Stimulated activated CD4-positive, alpha-beta T cell treated with anti-CD3 and anti-CD28 coated beads, TNF-alpha, amount 100 ng/mL, for 24 hours (primary cell): ENCODE measurements at places on chromosomes 12 and 14.

DNA sequence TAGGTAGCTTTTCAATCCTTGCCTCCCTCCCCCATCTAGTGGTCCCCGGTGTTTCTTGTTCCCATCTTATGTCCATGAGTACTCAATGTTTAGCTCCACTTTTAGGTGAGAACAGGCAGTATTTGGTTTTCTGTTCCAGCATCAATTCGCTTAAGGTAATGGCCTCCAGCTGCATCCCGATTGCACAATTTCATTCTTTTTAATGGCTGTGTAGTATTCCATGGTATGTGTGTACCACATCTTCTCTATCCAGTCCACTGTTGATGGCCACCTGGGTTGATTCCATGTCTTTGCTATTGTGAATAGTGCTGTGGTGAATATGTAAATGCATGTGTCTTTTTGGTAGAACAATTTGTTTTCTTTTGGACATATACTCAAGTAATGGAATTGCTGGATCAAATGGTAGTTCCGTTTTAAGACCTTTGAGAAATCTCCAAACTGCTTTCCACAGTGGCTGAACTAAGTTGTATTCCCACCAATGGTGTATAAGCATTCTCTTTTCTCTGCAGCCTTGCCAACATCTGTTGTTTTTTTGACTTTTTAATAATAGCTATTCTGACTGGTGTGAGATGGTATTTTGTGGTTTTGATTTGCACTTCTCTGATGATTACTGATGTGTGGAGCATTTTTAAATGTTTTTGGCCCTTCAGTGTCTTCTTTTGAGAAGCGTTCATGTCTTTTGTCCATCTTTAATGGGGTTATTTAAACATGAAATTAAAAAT lies 34.2 kb upstream of the ASPG start:
- DNase-seq = no peak

DNA sequence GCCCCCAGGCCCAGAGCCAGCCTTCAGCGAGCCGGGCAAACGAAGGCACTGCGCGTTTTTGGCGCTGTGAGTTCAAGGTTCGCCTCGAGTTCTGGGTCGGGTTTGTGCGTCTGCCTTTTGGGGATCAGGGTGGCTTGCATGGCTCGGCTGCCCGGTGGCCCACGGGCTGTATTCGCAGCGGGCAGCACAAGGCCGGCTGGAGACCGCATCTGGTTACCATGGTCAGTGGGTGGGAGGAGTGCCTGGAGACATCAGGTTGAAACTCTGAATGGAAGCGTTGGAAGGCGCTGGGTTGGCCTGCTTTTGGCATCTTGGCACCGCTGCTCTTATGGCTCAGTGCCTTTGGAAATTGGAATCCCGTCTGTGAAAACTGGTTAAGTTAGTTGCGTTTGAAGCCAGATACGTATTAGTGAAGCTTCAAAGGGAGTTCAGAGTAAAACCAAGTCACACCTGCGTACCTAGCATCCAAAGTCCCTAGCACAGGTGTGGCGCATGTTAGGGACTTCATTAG lies 50.9 kb downstream of the SNAPC1 start:
- DNase-seq = no peak

GRCh38 chr14:21024585-21025370 lies at the start of gene NDRG2:
TSS of gene NDRG2 (minus strand) at chr14:21025061. CDS start at chr14:21023315, 1,746 bp downstream.
- peak; percentile 40 for DNase-seq

- DNase-seq = no peak
These were observed 133.4 kb downstream of the KCNA5 start for GRCh38 chr12:5177096-5177495.

DNA sequence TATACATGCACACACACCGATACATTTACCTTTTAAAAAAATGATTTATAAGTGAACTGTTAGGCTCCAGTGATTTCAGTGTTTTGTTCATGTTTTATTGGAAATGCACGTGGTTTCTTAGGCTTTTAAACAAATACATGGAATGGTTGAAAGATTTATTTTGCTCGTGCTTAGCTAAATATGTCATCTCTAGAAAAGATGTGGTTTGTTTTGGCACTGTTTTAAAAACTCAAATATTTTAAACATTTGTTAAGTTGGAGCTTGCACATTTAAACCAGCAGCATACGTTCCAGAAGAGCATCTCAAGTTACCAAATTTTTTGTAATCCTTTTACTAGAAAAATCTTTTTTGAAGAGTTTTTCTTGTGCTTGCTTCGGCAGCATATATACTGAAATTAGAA lies 44.5 kb downstream of the FOXA1 start:
- no peak for DNase-seq

DNA sequence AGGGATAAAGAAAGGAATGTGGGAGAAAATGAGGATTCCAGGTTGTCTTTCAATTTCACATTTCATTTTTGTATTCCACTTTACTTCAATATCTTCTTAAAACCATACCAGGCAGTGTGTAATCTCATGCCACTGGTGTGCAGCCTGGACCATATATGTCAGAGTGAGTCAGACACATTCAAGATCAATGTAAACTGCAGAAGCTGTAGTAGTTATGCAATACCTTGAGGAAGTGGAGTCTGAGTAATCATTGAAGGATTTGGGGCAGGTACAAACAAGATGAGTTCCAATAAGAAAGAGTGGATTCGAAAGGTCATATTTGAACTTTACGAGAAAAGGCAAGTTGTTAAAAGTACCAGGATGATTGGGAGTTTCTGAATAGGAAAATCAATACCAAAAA lies 14.1 kb downstream of the PLCZ1 start:
- DNase-seq = no peak

DNA sequence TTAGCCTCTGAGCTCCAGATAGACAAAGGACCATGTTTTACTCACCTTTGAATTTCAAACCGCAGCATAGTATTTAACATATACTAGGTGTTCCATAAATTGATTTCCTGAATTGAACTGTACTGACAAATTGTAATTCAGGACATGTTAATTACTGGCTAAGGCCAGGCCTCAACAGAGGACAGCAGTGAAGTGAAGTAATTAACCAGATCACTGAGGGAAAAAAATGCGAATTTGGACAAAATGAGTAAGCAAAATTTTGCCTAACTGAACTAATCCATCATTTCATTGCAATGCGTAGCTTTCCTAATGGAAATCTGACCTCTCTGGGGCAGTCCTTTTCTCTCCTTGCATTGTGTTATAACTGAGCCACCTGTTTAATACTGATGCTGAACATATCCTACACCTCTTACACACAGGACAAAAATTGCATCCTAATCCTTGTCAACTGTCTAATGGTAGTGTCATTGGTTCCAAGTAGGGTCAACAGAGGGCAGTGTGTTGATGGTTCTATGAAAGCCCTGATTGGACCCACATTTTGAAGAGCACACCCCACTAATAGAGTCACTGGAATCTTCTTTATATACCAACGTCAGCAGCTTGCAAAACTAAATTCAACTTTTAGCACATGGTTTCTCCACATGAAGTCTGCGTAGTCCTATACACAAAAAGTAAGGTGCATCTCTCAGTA lies 148.4 kb downstream of the SLC25A21 start:
- no peak for DNase-seq

DNA sequence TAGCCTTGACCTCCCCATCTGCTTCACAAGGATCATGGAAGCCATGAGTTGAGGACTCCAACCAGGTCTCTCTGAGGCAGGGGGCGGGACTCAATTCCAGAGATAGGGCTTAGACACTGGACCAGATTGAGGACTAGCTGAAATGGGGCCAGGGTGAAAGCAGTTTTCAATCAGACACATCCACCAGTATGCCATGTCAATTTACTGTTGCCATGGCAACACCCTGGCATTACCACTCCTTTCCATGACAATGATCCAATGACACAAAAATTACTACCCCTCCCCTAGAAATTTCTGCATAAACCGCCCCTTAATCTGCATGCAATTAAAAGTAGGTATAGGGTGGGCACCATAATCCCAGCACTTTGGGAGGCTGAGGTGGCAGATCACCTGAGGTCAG lies 18.6 kb upstream of the DCAF5 start:
- no peak for DNase-seq

DNA sequence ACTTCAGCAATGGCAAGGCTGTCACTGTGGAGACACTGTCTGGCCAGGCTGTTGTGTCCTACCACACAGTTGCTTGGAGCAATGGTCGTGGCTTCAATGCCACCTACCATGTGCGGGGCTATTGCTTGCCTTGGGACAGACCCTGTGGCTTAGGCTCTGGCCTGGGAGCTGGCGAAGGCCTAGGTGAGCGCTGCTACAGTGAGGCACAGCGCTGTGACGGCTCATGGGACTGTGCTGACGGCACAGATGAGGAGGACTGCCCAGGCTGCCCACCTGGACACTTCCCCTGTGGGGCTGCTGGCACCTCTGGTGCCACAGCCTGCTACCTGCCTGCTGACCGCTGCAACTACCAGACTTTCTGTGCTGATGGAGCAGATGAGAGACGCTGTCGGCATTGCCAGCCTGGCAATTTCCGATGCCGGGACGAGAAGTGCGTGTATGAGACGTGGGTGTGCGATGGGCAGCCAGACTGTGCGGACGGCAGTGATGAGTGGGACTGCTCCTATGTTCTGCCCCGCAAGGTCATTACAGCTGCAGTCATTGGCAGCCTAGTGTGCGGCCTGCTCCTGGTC lies 4.3 kb downstream of the LRP10 start:
- DNase-seq = no peak

GRCh38 chr14:87944987-87945604 lies 47.9 kb downstream of the GALC start:
- DNase-seq = no peak

DNA sequence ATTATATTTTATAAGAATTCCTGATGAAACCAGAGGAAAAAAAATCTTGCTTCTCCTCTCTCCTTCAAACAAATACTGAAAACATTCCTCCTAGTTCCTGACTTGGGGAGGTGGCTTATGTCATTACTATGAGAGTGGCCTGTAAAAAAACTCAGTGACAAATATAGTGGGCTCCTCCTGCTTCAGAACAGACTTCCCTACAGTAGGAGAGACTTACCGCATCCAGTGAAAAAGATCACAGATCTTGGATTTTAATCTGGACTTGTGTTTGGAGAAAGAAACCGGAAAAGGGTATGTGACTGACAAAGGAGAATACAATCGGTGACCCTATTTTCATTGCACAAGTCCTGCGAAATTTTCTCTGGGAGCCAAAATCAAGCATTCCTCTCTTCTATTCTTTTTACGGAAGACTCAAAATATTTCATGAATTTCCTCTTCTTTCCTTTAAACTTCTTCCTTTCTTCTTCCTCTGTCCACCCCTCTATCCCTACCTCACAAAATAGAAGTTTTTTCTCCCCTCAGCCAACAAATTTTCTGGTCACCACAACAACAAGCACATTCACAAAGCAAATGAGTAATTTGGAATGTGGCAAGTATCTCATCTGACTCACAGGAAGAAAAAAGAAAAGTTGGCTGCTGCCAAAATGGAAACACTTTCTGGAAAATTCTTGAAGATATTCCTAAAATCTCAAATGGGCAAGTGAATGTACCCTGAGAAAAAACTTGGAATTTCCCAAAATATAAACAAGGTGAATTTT lies 185.1 kb upstream of the CDKN3 start:
- DNase-seq = no peak

DNA sequence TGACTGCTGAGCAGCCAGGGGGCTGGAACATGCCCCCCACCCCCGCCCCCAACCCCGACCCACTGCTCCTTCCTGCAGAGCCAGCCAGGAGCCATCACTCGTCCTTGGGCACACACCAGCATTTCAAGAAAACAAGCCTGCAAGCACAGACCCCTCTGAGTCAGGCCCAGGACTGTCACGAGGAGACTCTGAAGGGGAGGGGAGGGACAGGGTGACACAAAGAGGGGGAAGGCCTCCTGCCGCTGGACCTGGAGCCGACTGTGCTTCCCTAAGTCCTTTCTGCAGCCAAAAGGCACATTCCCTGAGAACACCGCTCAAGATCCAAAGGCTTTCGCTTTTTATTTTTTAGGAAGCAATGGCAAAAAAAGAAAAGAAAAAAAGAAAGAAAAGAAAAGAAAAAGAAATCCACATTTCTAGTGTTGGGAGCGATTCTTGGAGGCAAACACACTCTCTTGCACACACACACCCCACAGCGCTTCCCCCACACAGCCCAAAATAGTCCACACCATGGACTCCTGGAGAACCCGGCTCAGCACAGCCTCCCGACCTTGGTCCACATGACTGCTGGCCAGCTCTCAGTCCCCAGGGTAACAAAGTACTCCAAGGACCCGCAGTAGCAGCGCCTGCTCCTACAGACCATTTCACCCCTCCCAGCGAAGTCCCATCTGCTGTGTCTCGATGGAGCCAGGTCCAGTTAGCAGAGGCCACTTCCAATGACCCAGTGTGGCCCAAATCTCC lies 101.7 kb downstream of the DPF3 start:
- no peak for DNase-seq

- no peak for DNase-seq
These were observed 714.1 kb upstream of the TMEM132C start for GRCh38 chr12:127552838-127553237.

DNA sequence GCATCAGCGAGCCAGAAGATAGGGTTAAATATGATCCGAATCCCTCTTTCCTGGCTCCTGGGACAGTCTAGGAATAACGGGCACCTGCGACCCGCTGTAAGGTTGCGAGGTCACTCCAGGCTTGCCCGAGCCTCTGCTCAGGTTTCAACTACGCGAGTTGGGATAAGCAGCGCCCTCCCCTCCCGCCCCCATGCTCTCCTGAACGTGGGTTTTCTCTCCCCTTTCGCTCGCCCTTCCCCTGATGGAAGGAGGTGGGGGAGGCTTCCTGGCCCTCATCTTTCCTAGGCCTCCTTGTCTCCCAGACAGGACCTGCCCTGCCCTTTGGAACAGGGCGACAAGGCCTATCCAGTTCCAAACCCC lies 753 bp upstream of the ATP5MC2 start:
- DNase-seq = peak; percentile 8

GRCh38 chr14:80618751-80619329 lies 322.7 kb downstream of the CEP128 start:
- DNase-seq = no peak

DNA sequence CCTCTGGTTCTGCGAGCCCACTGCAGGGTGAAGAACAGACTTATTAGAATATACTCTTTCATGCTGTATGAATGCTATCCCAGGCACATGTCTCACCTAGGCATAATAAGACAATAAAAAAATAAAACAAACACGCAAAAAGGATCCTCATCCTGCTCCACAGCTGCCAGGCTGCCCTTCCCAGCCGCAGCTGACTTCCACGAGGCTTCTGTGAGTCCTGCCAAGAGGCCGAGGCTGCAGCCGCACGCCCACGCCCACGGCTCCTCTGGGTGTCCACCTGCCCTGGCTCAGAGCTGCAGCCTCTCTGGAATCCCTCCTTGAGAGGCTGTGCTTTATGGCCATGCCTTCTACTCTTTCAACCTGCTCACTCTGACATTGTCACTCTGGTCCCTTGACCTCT lies 6.9 kb downstream of the SMIM41 start:
- DNase-seq = no peak
